DND-41 (cell line): ENCODE measurements at places on chromosomes 5 and 9.

- DNase-seq: peak; percentile 33
Observed at GRCh38 chr5:10689391-10690081, 71.5 kb downstream of the DAP start.

DNA sequence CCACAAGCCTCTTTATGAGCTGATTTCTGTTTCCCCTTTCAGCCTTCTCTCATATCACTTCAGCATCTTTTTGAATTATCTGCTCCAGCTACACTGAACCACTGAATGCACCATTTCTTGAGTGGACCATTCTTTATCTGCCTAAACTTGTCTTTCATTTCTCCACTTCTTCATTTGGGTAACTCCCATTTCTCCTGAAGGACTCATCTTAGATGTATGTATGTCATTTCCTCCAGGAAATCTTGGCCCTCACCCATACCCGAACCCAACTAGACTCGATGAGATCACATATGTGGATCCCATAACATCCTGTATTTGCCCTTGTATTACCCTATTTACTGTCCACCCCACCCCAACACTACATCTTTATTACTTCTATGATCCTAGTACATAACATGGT lies 249.8 kb downstream of the KIF4B start:
- DNase-seq: no peak

GRCh38 chr5:15711892-15712291 lies 211.9 kb downstream of the FBXL7 start:
- no peak for DNase-seq

DNA sequence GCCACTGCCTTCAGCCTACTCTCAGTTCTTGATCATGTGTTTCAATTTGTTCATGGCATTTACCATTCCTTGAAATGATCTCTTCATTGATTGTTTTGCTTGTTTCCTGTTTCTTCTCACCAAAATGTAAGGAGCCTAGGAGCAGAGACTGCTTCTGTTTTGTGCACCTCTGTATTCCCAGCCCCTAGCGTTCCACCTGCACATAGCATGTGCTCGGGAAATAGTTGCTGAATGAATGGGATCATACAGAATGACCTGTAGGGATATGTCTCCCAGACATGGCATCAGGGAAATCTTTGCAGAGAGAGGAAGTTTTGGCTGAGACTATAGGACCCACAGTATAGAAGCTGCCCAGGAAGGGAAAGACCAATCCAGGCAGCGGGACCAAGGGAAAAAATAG lies 6.2 kb upstream of the CERCAM start:
- DNase-seq: no peak

GRCh38 chr9:112005939-112006338 lies 109.3 kb downstream of the UGCG start:
- DNase-seq: no peak

GRCh38 chr5:35240892-35241291 lies 10.6 kb upstream of the PRLR start:
- no peak for DNase-seq

- no peak for DNase-seq
Observed at GRCh38 chr5:83539463-83539790, 67.9 kb downstream of the VCAN start.

GRCh38 chr9:126303488-126303887 lies 23.1 kb upstream of the MVB12B start:
- DNase-seq: no peak

DNA sequence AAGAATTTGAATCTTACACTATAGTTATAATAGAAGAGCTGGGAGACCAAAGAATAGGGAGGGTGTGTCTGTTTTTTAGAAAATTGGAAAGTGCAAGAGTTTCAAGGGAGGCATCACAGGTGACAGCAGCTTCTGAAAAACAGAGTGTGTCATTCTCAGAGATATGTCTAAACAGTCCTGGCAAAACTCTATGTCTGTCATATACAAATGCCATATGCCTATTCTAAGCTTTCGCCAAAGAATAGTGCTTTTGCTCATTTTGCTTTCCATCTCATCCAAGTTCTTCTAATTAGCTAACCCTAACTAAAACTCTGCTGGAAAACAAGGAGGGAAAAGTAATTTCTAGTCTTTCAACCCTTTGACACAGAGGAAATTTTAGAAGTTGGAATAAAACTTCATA lies 388.0 kb upstream of the TYRP1 start:
- DNase-seq: no peak

DNA sequence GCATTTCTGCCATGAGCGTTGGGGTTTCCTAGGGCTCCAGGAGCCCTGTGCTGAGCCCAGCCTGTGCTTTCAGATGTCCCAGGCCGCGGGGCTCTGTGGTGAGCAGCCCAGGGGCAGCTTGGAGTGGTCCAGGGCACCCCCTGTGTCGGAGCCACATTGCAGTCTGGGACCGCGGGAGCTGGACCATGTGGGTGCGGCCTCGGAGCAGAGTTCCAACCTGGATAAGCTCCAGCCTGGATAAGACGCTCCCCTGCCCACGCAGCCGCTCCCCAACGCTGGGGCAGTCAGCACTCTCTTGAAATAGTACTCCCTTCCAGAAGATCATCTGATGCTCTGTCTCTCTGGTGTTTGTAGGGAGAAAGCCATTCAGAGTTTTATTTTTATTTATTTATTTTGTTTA lies 111.1 kb downstream of the WNK2 start:
- DNase-seq: no peak

DNA sequence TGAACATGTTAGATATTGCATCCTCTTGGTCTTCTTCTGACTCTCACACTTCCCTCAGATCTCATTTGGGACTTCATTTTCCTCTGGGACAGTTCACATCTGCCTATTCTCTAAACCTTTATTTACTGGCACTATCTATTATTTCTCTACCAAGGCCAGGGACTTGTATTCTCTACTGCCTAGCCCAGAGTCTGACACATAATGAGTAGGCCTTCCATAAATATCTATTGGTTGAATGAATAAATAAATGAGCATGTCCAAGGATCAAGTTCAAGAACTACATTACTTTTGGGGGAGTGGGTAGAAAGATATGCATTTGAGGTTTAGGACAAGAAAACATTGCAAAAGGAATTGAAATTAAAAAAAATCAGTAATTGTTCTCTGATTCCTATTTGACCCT lies 250.3 kb downstream of the TRIM32 start:
- no peak for DNase-seq

DNA sequence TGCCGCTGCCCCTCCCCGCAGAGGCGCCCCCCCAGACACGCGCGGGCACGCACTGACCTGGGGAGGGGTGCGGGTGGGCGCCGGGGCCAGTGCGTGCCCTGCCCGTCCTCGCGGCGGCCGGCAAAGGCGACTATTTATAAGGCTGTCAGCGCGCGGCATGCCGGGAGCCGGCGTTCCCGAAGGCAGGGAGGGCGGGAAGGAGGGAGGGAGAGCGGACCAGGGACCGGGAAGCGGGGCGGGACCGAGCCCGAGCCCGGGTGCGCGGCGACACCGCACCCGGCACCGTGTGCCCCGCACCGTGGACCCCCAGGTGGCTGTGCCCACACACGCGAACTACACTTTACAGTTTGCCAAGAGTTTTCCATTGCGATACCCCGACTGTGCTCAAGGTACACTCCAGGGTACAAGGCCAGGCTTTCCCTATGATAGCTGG lies at the start of gene AK1:
AK1 (minus strand) TSS at position 110 of the 433 bp plus-strand sequence. CDS start 3,058 bp downstream, outside the sequence.
- no peak for DNase-seq

- no peak for DNase-seq
Observed at GRCh38 chr5:159102311-159102934, 2.7 kb upstream of the EBF1 start.

DNA sequence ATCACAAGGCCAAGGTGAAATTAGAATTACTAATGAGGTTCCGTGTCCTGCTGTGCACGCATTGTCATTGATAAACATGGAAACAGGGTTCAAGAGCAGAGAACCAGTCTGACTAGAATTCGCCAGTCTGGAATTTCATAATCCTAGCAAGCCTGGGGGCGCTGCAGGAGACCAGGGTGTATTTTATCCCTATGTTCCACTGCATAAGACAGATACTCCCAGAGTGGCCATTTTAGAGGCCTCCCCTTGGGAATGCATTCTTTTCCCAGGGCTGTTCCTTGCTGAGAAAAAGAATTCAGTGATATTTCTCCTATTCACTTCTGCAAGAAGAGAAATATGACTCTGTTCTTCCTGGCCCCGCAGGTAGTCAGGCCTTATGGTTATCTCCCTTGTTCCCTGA lies 1387.7 kb downstream of the MAT2B start:
- DNase-seq: no peak

GRCh38 chr5:74595143-74595925 lies 45.2 kb downstream of the ENC1 start:
- DNase-seq: no peak

- DNase-seq: no peak
Observed at GRCh38 chr5:150195736-150196485, 6.0 kb downstream of the SLC6A7 start.

GRCh38 chr5:136114414-136115125 lies 18.1 kb upstream of the SMAD5 start:
- DNase-seq: no peak

GRCh38 chr9:138009803-138010690 lies 132.5 kb downstream of the CACNA1B start:
- DNase-seq: no peak

- peak; percentile 28 for DNase-seq
Observed at GRCh38 chr5:76404223-76405211, 1.4 kb downstream of the IQGAP2 start.

GRCh38 chr5:131607903-131608540 lies 27.0 kb downstream of the RAPGEF6 start:
- no peak for DNase-seq

DNA sequence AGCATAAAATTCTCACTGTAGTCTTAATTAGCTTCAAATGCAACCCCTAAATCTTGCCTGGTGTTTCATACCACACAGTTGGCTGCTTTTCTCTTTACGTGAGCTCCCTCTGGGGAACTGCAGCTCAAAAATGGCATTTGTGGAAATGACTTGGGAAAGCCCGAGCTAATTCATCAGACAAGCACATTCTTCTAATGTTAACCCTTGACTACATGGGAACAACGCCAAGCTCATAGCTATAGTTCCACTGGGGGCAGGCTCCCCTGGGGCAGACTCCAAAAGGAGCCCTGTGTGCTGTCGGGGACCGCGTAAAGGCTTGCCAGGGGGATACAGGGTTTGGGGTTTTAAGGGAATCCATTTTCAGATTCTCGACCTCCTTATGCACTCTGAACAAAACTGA lies 301.4 kb upstream of the DAP start:
- no peak for DNase-seq

GRCh38 chr5:74672215-74672877 lies 12.7 kb upstream of the HEXB start:
- DNase-seq: no peak

DNA sequence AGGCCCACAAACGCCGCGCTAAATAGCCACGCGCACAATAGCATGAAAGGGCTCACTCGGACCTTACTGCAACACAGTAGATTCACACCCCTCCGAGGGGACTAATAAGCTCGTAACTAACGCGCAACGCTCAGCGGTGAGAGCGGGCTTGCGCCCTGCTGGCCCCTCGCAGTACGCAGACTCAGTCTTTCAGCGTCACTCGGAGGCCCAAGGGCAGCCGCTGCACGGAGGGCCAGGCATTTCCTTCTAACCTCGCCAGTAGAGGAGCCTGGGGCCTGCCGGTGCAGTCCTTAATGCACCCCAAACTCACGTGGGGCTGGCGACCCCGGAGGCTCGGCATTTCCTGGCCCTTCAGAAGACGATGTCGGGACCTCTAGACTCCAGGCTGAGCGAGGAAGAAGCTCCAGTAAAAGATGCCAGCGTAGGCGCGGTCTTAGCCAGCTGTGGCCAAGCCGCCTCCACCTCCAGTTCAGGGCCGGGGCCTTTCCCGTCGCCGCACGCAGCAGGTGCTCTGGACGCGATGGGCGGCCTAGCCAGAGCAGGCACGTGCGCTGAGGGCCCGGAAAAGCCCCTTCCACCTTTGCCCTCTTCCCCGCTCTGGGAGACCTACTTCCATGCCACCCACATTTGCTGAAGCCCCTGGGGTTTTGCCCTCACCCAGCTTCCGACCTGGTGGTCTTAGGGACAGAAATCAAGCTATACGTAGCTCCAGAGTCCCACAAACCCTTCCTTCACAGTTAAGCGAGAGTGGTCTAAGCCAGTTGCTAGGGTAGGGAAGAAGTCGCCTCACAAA lies 38.3 kb upstream of the TIFAB start:
- DNase-seq: no peak

GRCh38 chr5:79130781-79131180 lies 19.2 kb downstream of the BHMT start:
- DNase-seq: no peak

DNA sequence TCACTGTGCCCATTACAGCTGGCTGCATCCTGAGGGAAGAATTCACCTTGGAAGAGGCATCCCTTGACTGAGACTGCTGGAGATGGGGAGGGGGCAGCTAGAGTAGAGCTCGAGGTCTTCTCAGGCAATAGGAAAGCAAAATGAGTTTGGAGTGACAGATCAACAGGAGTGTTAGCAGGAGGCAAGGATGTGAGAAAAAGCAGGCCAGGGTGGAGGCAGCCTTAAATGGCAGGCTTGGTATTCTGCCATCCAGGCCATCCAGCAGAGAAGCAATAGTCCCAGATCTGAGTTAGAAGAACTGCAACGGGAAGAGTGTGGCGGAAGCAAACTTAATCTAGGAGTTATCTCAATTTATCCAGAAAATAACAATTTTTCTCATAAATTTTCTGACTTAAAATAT lies 6.1 kb downstream of the ADAMTS12 start:
- no peak for DNase-seq

GRCh38 chr5:57202811-57203210 lies 29.0 kb downstream of the GPBP1 start:
- DNase-seq: no peak

GRCh38 chr5:150347003-150347402 lies 10.5 kb upstream of the TCOF1 start:
- no peak for DNase-seq

- no peak for DNase-seq
Observed at GRCh38 chr9:68509689-68510088, 31.0 kb downstream of the TMEM252 start.

DNA sequence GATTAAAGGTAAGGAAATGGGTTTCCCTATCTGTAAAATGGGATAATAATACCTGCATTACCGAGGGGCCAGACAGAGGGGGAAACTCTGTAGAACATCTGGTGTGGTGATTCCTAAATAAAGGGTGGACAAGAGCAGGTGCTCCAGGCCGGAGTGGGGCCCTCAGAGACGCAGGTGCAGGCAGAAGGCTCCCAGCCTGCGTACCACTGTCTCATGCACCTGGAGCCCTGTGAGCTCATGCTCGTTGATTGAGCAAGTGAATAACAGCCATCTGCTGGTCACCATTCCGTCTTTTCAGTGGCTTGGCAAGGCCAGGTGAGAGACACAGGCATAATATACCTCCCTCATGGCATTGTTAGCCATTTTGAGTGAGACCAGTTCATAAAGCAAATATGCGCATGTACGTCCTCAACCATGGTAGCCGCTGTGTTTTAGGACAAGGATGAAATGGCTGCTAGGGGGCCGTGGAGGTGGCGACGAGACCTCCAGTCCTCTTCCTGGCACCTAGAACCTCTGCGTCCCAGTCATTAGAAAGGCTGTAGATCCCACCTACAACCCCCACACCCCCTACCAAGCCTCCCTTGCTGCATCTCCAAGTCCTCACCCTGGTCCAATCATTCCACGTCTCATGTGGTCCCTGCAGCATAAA lies 198.0 kb upstream of the MVB12B start:
- no peak for DNase-seq
